ENCODE measurements at places on chromosomes 4 and X.

DNA sequence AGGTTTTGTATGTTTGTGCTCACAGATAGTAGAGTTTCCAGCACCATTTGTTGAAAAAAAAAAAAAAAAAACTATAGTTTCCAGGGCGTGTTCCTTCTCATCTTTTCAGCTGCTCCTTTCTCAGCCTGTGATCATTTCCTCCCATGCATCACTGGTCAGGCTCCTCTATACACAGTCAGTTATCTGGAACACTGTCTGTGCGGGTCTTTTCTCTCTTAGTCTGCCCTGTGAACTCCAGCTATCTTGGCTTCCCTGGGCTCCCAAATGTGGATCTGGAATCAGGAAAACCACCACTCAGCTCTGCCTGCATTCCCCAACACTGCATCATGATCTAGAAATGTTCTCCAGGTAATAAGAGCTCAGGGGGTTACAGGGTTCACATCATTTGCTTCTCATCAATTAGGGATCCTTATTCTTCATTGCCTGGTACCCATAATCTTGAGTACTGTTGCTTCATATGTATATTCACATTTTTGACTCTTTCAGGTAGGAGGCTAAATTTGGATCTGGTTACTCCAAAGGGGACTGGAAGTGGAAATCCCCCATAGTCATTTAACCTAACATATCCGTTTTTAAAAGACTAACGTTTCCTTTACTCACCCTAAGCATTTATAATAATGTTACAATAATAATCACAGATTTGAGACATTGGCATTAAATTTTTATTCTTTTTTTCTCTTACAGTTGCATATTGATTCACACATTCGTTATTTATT, 221.8 kb upstream of the KLF3 start:
- no peak for DNase-seq

- DNase-seq: no peak
Observed at GRCh38 chrX:132165651-132166050, 37.8 kb upstream of the FRMD7 start.

DNA sequence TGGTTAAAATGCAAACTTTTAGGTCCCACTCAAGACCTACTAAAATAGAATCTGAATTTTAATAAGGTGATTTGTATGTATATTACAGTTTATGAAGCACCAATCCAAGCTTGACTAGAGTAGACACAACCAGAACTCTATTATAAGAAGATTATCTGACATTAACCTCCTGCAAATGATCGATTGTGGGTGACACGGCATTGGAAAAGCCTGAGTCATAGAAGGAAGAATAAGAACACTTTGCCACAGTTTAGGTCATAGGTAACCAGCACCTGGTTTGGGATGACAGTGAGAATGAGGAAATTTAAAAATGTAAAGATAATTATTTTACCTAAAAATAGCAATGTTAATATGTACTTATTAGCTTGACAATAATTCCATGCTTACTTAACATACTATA, 15.2 kb downstream of the PDGFC start:
- no peak for DNase-seq

DNA sequence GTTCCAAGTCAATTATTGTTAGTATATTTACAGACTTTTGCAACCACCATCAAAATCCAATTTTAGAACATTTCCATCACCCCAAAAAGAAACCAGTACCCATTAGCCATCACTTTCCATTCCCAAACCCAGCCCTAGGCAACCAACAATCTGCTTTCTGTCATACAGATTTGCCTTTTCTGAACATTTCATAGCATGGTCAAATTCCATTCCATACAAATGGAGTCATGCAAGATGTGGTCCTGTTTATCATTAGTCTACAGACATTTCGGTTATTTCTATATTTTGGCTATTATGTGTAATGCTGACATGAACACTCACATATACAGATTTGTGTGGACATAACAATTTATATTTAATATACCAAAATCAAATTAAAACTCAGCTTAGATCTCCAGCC, 508.7 kb downstream of the ZNF674 start:
- no peak for DNase-seq

GRCh38 chr4:52051615-52052474, 741 bp downstream of the SPATA18 start:
- DNase-seq: peak; percentile 96

- DNase-seq: peak; percentile 78
Observed at GRCh38 chr4:54165438-54165837, 63.7 kb upstream of the PDGFRA start.

DNA sequence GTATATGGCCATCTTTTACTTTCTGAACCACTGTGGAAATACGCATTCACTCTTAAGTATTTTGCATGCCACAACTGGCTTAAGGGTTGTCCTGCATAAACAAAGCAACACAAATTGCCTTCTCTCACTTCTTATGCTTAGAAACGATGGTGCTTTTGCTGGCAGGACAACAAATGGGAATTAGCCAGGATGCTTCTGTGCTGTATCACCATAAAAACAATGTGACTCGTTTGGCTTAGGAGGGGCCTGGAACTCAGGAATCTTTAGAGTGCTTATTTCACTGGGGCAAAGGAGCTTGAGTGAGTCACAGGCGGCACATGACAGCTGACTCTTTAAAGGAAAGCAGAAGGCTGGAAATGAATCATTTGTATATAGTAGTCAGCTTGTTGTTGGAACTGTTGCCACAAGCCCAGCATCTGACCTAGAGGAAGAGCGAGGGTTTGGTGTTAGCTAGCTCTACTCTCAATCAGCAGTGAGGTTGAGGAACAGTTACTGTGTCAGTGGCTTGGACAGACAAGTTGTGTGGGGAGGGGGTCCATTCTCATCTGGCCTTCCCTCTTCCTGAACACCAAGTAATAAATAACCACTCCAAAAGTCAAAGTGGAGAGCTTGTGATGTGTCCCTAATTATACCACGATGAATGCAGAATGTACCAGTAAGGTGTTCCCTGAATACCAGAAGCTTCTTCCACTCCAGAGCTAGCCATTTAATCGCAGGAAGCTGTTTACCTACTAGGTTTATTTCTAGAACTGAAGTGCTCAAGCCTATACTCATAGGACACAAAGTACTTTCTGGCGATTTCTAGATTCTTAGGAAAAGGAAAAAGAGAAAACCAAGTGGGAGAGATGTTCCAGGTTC, 293.1 kb downstream of the CAMK2D start:
- peak; percentile 90 for DNase-seq

DNA sequence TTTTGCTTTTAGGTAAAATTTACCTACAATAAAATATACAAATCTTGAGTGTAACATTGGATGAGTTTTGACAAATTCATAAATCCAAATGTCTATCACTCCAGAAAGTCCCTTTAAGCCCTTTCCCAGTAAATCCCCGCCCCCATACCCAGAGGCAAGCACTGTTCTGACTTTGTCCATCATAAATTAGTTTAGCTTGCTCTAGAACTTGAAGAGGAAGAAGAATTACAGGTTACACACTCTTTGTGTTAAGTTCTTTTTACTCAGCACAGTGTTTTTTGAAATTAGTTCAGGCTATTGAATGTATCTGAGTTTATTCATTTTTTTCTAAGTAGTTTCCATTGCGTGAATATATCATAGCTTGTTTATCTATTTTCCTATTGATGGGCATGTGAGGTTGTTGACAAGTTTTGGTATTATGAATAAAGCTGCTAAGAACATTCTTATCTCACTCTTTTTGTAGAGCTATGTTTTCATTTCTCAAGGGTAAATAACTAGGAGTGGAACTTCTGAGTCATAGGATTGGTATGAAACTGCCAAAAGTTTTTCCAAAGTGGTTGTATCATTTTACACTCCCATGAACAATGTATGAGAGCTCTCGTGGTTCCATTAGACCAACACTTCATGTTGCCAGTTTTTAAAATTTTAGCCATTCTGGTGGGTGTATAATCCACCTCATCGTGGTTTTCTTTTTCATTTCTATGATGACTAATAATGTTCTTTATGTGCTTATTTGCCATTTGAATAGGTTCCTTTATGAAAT, 22.4 kb upstream of the HPSE start:
- peak; percentile 66 for DNase-seq

DNA sequence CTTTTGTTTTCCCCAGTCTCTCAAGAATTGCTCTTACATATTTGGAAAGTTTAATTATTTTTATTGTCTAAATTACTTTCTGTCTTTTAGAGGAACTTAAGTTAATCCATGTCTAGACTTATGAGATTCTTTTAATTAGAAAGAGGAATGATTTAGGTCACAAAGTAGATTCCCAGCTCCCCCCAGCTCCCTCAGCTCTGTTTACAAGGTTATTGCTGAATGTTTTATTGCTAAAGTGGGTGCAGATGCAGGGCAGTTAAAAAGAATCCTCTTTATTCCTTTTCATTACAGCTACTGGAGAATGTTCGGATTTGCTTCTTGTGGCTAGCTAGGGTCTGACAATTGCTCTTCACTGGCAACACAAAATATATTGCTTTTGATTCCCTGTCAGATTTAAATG, 33.7 kb upstream of the CCKAR start:
- DNase-seq: no peak

DNA sequence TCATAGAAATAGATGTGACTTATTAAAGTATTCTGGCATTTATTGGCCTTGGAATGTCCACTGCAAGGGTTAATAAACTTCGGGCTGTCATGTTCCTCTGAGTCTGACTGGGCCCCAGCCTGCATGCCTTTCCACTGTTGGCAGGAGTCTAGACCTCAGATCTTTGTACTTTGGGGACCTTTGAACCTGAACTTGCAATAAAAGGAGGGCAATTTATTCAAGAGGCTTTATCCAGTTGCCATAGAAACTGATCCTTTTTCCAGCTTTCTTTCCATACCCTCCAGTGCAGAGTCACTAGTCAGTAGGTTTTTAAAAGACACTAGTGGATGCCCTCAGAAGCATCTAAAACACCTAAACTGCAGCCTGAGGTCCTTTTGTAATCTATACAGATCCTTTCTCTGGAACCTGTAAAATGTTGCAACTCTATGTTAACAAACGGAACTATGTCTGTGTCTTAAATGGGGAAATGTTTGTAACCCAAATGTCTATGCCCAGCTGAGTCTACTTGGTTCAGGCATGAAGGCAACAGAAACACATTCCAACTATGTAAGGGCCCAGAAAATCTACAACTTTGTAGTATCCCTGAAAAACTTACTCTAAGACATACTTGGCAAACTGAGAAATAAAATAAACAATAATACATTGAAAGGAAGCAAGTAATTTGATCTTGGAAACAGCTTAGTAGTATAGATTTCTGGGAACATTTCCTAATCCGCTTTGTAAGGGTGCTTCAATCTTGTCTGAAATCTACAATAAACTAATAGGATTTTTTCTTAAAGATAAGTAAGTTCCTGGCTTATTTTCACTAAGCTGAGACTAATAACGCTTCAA, 41.5 kb downstream of the SOWAHB start:
- DNase-seq: no peak

DNA sequence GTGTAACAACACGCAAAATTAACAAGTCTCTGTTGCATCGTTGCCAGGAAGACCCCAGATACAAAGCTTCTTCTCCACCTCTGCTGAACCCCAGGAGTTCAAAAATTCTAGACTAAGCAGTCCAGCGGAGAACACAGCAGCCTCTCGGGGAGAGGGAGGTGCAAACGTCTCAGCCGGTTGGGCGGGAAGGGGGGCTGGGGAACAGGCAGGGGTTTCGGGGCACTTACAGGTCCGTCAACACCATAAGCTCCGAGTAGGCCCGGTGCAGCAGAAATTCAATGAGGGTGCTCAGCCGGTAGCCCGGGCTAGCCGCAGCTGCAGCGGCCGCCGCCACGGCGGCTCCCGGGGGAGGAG, 394 bp downstream of the MED14 start:
- no peak for DNase-seq

DNA sequence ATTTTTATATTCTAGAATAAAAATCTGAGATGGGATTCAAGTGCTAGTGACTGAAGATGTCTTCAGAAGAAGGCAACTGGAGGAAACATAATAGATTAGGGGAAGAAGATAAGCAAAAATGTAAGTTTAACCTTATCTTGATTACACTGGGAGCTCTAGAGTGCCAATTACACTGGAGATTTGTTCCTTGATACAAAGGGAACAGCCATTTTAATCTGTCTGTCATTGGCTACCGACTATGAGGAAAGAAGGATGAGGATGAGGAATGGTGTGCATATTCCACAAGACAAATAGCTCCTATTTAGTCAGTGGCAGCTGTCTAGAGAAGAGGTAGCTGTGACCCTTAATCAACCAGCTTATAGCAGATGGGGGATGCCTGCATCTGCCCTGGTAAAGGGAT, 1034.5 kb upstream of the IGFBP7 start:
- no peak for DNase-seq

DNA sequence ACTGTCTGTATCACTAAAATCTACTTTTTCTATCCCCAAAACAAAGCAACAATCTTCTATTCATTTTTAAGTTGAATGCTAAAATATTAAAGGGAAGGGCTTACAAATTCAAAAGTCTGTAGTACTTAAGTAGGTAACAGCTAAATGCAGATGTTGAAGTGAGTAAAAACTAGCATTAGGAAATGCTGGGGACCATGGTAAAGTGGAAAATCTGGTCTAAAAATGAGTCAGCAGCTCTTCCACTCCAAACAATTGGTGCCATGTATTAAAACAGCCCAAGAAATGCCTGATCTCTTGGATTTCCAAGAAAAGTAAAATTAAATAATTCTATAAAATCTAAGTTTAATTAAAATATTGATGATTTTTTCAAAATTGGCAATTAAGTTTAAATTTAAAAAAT, 73.3 kb upstream of the PPP3CA start:
- DNase-seq: no peak

DNA sequence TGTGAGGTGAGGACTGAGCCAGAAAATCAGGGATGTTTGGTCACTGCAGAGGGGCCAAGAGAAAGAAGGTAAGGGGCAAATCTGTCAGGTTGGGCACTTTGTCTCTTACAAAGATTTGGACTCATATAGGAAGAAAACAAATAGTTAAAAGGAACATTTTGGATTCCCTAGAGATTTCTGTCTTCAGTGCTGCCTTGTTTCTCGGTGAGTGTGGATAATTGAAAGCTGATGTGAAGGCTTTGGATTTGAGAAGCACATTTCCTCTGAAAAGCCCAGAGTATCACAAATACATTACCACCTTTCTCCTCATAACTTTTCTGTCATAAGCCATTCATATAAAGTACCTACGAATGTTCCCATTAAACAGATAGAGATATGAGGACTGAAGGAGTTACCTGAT, 107.5 kb downstream of the ATG4A start:
- DNase-seq: no peak

GRCh38 chr4:186685767-186686183, 37.9 kb downstream of the FAT1 start:
- DNase-seq: peak; percentile 63

- DNase-seq: no peak
Observed at GRCh38 chr4:149166365-149166764, 649.3 kb downstream of the IQCM start.
